ENCODE measurements at places on chromosomes 1 and 21.

DNA sequence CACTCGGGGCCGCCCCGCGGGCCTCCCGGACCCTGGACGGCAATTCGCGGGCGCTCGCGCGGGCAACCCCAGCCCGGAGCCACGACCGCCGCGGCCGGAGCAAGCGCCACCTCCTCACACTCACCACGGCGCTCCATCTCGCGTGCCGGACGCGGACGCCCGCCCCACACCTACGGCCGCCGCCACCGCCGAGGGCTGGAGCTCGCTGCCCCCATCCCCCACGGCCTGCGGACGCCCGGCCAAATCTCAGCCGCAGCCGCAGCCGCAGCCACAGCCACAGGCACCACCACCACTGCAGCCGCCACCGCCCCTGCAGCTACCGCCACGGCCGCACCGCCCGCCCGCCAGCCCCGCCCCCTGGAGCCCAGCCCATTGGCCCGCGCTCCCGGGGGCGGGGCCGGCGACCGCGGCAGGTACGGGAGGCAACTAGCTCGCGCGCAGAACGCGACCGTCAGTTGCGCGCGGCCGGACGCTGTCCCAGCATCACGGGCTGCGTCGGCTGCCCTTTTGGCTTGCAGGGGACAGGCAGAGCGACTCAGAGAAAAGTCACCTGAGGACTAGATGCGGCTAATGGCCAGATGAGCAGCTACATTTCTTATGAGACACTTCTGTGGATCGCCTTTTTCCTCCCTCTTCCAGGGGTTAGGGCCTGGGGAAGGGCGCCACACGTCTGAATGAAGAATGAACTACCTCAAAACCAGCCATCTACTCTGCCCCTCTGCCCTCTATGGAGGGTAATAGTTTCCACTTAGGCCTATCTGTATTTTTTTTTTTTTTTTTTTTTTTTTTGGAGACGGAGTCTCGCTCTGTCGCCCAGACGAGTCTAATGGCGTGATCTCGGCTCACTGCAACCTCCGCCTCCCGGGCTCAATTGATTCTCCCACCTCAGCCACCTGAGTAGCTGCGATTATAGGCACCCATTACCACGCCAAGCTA lies at the start of gene ARHGAP29:
ARHGAP29 (minus strand) TSS at position 294 of the 936 bp plus-strand sequence. CDS start 5,973 bp downstream, outside the sequence.
- peak; percentile 34 for DNase-seq

GRCh38 chr1:30725450-30726095 lies 2.2 kb upstream of the MATN1 start:
- DNase-seq: no peak

DNA sequence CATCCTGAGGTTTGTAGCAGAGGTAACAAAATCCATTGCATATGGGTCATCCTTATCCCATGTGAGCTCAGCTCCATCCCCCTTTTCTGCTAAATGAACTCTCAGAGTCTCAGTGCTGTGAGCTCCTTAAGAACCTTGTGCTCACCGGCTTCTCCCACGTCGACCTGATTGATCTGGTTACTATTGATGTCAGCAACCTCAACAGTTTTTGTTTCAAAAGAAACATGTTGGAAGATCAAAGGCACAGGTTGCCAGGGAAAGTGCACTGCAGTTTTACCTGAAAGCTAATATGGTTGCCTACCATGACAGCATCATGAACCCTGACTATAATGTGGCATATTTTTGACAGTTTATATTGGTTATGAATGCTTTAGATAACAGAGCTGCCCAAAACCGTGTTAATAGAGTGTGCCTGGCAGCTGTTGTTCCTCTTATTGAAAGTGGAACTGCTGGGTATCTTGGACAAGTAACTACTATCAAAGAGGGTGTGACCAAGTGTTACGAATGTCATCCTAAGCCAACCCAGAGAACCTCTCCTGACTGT lies 131.4 kb downstream of the HS2ST1 start:
- no peak for DNase-seq

GRCh38 chr1:112316254-112316913 lies 79.6 kb upstream of the CTTNBP2NL start:
- DNase-seq: no peak

GRCh38 chr1:20089328-20090077 lies 19.5 kb downstream of the PLA2G5 start:
- DNase-seq: no peak

- DNase-seq: no peak
Observed at GRCh38 chr21:25756190-25756932, 21.6 kb downstream of the GABPA start.

- DNase-seq: no peak
Observed at GRCh38 chr1:52665006-52665941, 32.3 kb downstream of the SHISAL2A start.

DNA sequence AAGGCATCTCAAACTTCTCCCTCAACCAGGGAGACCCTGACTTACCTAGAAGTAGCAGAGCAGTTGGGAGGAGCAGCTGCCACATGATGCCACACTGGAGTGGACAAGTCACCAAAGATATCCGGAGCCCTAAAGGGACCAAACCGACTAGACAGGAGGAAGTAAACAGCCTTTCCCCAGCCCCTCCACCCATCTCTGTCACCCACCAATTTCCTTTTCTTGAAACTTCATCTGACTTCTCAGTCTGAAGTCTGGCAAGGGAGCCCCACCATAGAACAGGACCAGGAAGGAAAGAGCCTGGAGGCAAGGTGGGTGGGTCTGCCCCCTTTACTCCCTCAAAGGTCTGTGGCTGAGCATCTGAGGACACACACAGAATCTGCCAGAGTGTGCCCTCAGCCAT lies at the start of gene FCGR3A:
FCGR3A (minus strand) TSS at position 167 of the 400 bp plus-strand sequence; CDS start at position 85, 82 bp downstream.
- DNase-seq: no peak

DNA sequence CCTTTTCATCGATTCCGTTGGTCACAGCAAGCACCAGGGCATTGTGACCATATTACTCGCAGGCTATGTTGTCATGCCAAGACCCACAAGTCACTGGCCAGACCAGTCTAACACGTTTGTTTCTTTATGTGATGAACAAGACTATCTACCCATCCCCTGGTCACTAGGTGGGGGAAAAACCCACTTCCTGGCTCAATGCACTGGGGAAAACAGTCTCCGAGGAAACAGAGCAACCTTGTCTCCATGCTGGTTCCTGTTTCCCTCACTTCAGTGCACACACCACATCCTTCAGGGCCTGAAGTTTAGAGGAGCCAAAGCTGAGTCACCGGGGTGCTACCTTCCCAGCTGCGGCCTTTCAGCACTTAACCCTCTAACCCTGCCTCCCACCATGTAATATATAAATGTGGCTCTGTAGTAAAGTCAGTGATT lies 20.9 kb downstream of the ERICH3 start:
- DNase-seq: no peak

- no peak for DNase-seq
Observed at GRCh38 chr1:39086865-39087409, 60.8 kb downstream of the NDUFS5 start.

GRCh38 chr1:22687191-22687590 lies 23.4 kb upstream of the EPHB2 start:
- no peak for DNase-seq

GRCh38 chr1:52032785-52033131 lies 852 bp downstream of the KTI12 start:
- no peak for DNase-seq

DNA sequence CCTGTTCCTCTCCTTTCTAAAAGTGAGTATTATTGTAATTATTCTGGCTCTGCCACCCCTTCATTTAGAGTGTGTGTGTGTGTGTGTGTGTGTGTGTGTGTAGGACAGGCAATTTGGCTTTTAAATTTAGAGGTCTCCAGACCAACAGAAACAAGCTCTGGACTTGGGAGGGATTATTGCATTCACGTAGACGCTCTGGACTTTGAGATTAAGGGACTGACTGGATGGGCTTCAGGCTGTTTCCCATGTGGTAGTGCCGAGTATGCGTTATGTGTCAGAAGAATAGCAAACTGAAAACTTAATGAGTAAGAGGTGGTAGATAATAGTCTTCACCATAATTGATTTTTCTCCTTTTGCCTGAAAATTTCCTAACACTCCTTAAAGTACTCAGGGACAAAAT lies 281.9 kb downstream of the USP25 start:
- no peak for DNase-seq

- no peak for DNase-seq
Observed at GRCh38 chr1:157045250-157046218, at the start of gene ARHGEF11. Gene ARHGEF11 (minus strand): TSS chr1:157045742. CDS start chr1:157044330, 1,412 bp downstream.

- no peak for DNase-seq
Observed at GRCh38 chr21:33734291-33734690, 92.0 kb downstream of the ITSN1 start.

DNA sequence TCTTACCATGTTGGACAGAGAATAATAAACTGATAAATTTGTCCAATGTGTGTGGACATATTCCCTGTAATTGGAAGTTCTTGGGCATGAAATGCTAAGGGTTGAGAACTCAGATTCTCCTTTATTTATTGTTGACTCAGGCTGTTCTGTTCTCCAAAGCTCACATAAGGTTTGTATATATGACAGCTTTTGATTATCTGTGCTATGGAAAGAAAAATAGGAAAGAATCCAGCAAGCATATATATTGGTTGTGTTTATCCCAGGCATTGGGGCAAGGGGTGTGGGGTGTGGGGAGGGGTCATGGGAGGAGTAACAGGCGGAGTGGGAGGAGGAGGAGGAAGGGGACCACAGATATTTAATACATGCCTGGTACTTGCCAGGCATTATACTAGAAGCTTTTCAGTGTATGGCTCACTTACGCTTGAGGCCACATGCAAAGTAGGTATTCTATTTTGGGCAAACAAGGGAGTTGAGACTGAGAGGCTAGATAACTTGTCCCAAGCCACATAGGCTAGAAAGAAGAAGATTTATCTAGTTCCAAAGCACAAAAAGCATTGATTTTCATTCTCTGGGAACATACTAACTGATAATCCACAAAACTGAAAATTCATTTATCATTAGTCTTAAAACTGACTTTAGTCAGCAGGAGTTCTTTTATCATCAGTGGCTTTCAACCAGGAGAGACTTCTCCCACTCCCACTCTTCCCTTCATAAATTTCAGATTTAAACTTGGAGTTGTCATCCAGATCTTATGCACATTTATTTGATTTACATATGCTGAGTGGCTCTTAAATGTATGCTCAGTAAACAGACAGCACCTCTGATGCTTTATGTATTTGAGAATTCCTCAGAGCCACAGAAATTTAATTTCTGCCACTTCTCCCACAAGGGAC lies 27.2 kb downstream of the NGF start:
- DNase-seq: no peak

GRCh38 chr1:110305900-110306420 lies 33.2 kb upstream of the RBM15 start:
- DNase-seq: no peak

DNA sequence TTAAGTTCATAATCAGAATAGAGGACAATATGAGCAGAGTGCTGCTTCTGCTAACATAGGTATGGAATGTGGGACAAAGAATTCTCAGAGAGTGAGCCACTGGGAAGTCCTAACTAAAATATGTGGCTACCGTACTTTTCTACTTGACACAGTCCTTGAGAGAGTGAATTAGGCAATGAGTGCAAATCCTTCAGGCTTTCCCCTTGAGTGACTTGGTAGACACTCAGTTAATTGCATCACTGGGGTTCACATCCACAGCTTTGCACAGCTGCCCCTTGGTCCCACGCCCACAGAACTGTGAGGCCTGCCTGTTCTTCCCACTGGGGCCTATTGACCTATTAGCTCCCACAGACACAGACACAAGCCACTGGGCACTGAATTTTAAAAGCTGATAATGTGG lies 40.5 kb upstream of the PAXBP1 start:
- DNase-seq: no peak

- DNase-seq: no peak
Observed at GRCh38 chr1:3251099-3251806, 182.2 kb downstream of the PRDM16 start.

DNA sequence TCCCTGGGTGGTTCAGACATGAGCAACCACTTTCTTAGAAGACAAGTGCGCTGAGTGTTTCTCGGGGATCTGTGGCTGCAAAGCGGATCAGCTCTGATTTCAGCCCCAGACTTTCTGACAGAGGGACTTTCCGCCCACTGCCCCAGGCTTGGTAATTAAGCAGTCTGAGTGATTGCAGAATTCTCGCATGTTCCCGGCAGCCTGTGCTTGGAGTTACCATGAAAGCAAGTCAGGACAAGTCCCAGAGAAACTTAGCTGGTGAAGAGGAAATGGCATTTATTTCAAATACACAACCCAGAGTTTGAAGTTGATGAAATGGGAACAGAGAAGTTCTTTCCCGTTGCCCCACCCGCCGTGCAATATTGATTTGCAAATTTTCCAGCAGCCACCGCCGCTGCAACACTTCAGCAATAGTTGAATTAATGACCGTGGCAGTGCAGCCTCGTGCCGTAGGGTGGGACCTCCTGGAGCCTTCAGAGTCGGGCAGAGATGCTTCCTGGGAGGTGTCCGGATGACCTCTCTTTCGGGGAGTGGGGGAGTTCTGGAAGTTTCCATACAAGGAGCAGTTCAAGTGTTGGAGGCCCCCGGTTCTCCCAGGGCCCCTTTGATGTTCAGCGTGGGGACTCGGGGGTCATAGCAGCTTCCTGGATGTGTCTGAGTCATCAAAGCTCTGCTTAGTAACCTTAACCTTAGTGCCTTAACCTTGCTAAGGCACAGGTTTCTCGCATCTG lies 134.7 kb downstream of the KAZN start:
- no peak for DNase-seq

- DNase-seq: no peak
Observed at GRCh38 chr1:7473223-7474142, 297.6 kb upstream of the VAMP3 start.

GRCh38 chr1:243892456-243892855 lies 42.4 kb upstream of the AKT3 start:
- DNase-seq: no peak

GRCh38 chr1:82946096-82946605 lies 1052.8 kb downstream of the TTLL7 start:
- DNase-seq: no peak

GRCh38 chr1:213604477-213604876 lies 383.3 kb upstream of the PROX1 start:
- no peak for DNase-seq

- no peak for DNase-seq
Observed at GRCh38 chr1:44230796-44231195, 17.5 kb downstream of the DMAP1 start.

- DNase-seq: no peak
Observed at GRCh38 chr1:117611121-117611601, 5.3 kb downstream of the TENT5C start.

DNA sequence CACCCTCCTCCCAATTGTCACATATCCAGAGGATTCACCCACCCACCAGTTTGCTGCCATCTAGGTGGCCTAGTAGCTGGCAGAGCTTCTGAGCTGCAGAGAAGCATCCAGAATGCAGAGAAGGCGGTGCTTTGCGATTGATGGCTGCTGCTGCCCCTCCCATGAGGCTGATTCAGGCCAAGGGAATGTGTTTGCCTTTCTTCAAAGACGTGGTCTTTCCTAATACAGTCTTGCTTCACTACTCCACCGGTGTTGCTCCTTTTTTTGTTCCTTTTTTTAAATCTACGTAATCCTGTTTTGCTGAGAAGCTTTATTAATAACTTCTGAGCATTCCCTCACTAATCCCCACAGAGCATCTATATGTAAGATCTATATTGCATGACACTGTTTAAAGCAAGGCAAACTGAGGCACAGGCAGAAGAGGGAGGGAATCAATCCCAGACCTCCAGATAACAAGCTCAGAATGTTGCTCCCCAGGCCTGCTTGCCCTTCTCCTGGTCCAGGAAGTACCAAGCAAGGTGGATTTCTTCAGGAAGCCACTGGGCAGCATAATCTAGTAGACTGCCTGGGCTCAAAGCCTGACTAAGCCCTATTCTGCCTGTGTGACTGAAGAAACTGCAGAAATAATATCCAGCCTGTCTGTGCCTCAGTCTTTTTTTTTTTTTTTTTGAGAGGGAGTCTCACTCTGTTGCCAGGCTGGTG lies 275.5 kb upstream of the FMN2 start:
- DNase-seq: no peak

Data from stimulated activated CD4-positive, alpha-beta T cell treated with anti-CD3 and anti-CD28 coated beads, Interleukin-1b, Interleukin-23, amount 100 ng/mL, for 1 hour (primary cell).